ENCODE measurements at places on chromosomes 7 and 10.

DNA sequence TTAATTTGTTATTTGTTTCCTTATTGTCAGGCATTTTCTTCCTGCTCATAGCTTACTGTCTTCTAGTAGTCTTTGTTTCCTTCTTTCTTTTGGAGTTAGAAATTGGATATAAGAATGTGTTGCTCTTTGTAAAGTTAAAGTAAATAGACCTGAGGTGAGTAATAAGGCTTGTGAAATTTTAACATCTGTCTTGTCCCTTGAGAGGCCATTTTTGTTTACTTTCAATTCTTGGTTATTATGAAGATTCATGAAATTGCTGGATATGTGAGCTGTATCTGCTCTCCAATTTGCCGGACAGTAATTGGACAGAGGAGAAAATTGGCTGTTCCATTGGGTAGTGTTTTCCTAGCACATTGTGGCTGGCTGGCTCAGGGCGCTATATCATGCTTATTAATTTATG lies 260.7 kb downstream of the EXOC4 start:
- DNase-seq, result no peak

- DNase-seq, result no peak
Observed at GRCh38 chr7:127782654-127783559, 130.9 kb downstream of the SND1 start.

GRCh38 chr7:115522174-115522573 lies 508.4 kb downstream of the TFEC start:
- no peak for DNase-seq

- no peak for DNase-seq
Observed at GRCh38 chr10:80760914-80761371, 223.2 kb downstream of the SH2D4B start.

DNA sequence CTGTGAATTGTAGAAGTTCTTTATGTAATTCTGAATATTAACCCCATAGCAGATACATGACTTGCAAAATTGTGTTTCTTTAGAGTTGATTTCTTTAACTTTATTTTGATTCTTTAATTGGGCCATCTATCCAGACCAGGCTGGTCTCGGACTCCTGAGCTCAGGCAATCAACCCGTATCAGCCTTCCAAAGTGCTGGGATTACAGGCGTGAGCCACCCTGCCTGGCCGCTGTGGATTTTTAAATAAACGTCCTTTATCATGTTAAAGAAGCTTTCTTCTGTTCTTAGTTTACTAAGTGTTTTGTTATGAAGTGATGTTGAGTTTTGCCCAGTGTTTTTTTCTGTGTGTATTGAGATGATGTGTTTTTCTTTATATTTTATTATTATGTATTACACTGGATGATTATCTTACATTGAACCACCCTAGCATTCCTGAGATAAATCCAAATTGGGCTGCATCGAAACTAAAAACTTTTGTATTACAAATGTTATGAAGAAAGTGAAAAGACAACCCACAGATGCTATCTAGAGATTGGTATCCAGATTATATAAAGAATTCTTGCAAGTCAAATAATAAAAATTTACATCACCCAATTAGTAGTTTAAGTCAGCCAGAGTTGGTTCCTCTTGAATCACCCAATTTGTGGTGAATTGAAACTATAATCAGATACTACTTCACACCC lies 118.1 kb downstream of the TPST1 start:
- DNase-seq, result no peak

GRCh38 chr7:151275813-151276577 lies 27.5 kb upstream of the SMARCD3 start:
- no peak for DNase-seq

GRCh38 chr7:105224884-105225651 lies 163.7 kb downstream of the SRPK2 start:
- no peak for DNase-seq

DNA sequence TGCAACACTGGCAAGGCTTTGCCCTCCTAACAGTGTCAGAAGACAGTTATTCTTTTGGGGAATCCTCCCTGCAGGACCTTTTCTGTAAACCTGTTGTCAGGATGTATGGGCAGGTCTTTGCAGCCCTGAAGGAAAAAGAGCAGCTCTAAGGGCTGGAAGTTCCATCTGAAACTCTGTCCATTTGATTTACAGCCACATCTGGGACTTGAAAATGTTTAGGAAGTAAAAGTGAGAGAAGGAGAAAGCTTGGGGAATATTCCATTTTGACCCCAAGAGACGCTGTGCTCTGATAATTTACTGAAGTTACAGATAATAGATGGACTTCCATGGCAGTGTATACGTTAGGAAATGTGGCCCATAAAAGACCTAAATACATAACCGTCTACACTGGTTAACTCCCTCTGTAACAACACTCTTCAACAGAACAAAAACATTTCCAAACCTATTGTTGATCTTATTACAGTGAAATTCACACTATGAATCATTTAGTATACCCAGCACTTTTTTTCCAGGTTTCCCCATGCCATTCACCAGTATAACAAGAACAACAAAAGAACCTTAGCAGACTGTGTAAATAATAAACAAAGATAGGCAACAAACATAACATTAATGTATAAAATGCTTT lies 89.1 kb downstream of the KIAA1549 start:
- DNase-seq, result no peak

DNA sequence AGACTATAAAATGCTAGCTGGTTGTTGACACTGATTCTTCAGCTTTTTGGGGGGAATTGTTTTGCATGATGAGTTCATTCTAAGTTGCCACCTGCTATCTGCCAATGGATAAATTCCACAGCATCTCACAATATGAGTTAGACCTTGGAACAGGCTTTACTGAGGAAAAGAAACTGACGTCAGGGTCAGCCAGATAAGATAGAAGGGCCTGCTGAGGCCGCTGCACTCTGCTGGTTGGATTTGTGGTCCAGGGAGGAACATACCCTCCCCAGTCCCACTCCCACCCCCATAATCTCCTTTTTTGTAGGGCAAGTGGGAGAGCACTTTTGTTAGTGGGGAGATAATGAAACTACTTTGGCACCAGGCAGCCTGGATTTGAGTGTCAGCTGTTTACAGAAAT lies 110.6 kb upstream of the PRR15 start:
- DNase-seq, result no peak

- no peak for DNase-seq
Observed at GRCh38 chr10:98885378-98885777, 350.3 kb downstream of the HPSE2 start.

- no peak for DNase-seq
Observed at GRCh38 chr7:70505886-70506285, 626.1 kb upstream of the GALNT17 start.

DNA sequence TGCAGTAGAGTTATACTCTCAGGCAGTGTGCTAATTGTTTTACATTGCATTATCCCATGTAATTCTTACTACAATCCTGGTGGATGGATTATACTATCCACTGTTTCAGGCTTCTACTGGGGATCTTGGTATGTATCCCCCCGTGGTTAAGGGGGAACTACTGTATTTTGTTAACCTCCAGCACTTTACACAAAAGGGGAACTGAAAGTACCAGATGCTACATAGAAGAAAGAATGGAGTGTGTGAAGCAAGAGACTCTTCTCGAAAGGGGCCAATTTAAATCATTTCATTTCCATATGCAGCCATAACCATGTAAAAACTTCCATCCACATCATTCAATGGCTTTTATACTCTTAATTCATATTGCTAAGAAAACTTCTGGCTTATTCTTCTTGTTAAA lies 69.4 kb downstream of the C1GALT1 start:
- no peak for DNase-seq

DNA sequence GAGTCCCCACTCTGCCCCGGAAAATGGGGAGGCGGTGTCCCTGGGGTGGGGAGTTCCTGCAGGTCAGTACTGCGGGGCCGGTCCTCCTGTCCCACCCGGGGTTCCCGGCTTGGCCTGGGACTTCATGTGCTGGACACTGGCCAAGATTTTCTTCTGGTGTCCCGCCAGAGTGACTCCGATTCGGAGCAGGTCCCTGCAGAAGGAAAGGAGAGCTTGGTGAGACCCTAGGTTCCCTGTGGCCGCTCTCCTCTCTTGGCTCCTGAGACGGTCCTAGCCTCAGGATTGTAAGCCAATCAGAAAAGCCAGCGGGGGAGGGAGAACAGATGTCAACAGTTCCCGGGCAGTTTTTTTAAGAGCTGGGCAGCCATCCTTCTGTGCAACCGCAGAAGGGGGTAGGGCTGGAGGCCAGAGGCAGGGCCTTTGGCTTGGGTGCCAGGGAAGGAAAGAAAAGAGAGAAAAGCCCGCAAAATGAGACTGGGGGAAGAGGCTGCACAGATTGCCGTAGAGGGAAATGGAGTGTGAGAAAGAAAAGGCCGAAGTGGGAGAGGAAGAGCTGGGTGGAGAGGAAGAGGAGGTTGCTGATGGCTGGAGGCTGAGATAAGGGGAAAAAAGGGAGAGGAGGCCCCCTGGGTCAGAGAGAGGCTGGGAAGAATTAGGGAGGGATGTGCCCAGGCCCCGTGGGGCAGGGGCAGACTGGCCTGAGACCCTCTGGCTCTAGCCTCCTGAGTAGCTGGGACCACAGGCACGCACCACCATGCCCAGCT lies 23.7 kb downstream of the EPHB4 start:
- DNase-seq, result no peak

GRCh38 chr10:72665925-72666324 lies 26.0 kb upstream of the MCU start:
- no peak for DNase-seq

DNA sequence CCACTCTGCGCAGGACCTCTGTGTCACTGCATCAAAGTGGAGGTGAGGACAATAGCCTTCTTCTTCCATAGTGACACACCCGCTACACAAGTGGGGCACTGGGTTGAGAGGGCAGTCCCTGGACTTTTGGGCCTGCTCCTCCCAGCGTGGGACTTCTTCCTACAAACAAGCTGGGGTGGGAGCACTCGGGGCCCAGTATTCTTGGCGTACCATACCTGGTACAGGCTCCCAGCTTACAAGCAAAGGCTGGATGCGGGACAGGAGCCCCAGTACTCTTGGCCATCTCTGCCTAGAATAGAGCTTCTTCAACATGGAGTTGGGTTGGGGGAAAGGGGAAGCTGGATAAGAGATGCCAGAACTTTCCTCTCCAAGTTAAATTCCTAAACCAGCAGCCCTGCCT lies 426.8 kb upstream of the FOXK1 start:
- DNase-seq, result no peak

DNA sequence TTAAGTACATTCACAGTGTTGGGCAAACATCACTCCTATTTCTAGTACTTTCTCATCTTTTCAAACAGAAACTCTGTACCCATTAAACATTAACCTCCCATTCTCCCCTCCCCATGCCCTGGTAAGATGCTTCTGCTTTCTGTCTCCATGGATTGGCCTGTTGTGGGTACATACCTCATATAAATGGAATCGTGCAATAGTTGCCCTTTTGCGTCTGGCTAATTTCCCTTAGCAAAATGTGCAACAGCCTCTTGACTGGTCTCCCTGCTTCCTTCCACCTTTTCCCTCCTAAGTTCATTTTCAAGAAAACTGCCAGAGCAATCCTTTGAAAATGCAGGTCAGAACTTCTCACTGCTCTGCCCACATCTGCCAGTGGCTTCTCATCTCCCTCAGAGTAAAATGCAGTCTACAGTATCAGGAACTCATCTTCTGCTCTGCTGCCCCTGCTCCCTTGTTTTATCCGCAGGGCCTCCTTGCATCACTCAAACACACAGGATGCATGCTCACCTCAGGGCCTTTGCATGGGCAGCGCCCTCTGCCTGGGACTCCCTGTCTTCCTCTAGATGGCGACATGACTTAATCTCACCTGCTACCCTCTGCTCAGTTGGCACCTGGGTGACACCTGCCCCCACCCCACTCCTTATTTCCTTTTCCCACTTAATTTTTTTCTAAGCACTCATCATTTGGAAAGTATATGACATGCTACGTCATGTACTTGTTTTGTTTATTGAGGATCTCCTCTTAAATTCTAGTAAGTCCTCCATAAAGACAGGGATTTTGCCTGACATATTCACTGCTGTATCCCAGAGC lies 44.3 kb upstream of the ECHDC3 start:
- DNase-seq, result no peak

DNA sequence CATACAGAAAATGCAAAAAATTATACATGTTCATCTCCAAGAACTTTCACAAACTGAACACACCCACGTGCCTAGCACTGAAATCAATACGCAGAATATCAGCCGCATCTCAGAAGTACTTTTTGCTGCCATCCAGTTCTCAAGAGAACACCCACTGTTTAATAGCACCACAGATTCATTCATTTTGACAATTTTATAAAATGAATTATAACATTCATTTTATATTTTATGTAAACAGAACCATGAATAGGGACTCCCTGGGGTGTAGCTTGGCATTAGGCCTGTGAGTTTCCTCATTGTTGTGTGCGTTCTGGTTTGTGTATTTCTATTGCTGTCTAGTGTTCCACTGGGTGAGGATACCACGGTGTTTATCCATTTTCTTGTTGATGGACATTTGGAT lies 77.3 kb upstream of the PIP4K2A start:
- no peak for DNase-seq

- no peak for DNase-seq
Observed at GRCh38 chr7:127780489-127780888, 128.5 kb downstream of the SND1 start.

DNA sequence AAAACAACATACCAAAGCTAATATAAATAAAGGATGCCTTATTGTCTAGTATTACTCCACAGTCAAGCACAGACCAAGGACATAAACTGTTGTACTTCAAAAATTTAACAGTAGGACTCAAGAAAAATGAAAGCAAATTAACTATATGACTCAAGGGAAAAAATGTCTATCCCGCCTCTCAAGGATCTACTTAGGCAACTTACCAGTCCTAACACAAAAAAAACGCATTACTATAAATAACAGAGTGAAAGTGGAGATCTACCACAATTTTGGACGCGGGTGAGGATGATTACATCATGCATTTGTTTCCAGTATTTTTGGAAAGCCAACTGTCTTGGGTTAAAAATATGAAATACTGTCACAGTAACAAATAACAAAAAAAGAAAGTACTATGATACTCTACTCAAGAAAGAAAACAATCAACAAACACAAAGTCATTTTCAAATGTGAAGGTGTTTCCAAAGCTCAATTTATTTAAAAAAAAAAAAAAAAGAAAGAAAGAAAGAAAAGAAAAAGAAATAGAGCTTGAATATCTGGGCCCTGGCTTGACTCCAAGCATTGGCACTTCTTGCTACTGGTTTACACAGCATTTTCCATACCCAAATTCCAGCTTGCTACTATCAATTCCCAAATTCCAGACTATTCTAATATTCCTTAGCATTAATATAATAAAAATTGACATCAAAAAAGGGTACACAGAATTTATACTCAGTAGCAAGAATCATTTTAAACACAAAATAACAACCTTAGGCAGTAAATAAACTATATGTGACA lies 99.4 kb downstream of the RSU1 start:
- no peak for DNase-seq

DNA sequence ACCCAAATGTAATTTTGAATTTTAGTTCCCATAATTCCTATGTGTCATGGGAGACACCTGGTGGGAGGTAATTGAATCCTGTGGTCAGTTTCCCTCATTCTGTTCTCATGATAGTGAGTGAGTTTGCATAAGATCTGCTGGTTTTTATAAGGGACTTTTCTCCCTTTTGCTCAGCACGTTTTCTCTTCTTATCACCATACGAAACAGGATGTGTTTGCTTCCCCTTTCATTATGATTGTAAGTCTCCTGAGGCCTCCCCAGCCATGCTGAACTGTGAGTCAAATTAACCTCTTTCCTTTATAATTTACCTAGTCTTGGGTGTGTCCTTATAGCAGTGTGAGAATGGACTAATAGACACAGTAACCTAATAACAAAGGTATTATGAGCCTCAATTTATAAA lies 36.1 kb upstream of the ZNF736 start:
- DNase-seq, result no peak

GRCh38 chr7:142053988-142054387 lies 57.5 kb upstream of the MGAM2 start:
- no peak for DNase-seq

- DNase-seq, result no peak
Observed at GRCh38 chr10:86067436-86068050, 299.1 kb downstream of the GRID1 start.
